ENCODE measurements at places on chromosomes 11 and 22. TPM values are rescaled to one million over a fixed set of nuclear protein-coding genes. Genes with fewer than 3 reads are reported as not detected.

Gene KCTD17
- total RNA-seq = 1.1 TPM

Gene PHOX2A
- not detected for total RNA-seq

Gene TRIM49
- not detected for total RNA-seq

Gene SLC35E4
- 6.6 TPM for total RNA-seq

DNA sequence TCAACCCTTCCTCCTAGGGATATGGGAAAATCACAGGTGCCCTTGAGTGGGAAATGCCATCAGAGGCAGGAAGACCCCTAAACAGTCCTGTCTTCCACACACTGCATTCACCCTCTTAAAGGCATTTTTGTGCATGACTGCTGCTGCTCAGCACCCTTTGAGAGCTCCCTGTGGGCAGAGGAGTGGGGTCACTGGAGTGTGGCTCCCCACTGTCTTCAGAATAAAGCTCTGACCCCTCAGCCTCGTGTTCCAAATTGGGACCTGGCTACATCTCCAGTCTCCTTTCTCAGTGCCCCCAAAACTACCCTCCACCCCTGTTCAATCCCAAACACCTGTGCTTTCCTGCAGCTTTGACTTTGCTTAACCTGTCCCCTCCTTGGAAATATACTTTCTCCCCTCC lies 46.6 kb downstream of the CHRDL2 start:
- H3K36me3 ChIP-seq = no peaks in the 10 kb centered on the region
- peaks cover 22% of the 10 kb centered on the region for H3K4me1 ChIP-seq
- no peak overlapping the region for H3K27ac ChIP-seq
- no peaks in the 10 kb centered on the region for H3K27me3 ChIP-seq

DNA sequence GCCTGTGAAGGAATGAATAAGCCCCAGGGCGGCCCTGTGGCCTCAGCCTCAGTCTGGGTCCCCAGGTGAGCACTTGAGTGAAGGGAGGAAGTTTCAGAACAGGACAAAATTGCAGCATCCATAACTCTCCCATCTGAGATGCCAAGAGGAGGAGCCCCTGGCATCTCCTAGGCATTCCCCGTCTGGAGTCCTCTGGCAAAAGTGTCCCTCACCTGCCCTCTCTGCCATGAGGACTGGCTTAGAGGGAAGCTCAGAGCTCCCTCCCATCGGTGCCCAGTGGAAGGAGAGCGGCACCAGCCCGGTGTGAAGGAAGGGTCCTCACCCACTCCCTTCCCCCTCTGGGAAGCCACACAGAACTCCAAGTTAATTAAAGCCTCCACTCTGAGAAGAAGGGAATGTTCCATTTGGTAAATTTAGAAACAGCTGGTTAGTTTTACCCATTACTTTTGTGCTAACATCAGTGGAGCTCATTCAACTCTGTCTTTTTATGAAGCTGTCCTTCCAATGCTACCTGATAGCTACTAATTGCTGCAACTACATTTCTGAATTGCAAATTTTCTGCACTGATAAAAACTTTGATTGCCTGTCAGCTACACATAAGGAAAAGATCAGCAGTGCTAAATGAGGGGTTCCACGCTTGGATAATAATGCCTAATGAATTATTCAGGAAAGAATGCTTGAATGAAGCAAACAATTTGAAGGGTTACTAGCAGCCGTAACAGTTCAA lies 123.3 kb upstream of the RCN1 start:
- H3K27ac ChIP-seq = no peak overlapping the region
- no peaks in the 10 kb centered on the region for H3K27me3 ChIP-seq
- no peak overlapping the region for H3K4me3 ChIP-seq
- H3K36me3 ChIP-seq = no peaks in the 10 kb centered on the region

GRCh38 chr11:105690467-105690866 lies 80.6 kb downstream of the GRIA4 start:
- H3K4me3 ChIP-seq = no peak overlapping the region
- no peak overlapping the region for H3K27ac ChIP-seq
- H3K36me3 ChIP-seq = no peaks in the 10 kb centered on the region
- no peaks in the 10 kb centered on the region for H3K27me3 ChIP-seq
- no peak for DNase-seq

DNA sequence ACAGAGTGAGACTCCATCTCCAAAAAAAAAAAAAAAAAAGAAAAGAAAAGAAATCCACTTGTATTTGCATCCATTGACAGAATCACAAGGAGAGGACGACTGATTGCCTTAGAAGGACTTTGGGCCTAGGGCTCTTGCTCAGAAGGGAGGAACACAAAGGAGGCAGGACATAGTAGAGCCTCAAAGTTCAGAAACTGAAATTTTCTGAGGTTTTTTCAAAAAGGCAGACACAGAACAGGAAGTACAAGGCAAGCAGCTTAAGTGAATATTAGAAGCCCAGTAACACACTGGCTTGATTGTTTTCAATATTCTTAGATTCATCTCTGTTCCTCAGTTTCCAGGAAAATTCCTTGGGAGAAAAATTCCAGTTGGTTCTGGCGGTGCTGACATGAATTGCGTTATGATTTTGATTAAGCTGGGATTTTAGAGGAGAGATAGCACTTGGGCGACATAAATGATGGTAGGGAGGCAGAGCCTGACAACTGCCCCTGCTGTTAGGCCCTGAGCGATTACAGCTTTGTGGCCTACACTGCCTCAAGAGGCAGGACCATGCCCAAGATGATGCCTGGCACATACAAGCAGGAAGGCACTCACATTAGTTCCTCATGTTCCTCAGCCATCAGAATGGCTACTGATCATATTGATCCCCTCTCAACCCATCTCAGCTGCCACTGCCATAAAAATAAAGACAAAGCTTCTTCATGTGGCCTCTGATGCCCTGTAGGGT lies 15.3 kb downstream of the CLPB start:
- no peak for DNase-seq
- peaks cover 9% of the 10 kb centered on the region for H3K4me1 ChIP-seq
- no peak overlapping the region for H3K27ac ChIP-seq
- no peak overlapping the region for H3K4me3 ChIP-seq
- H3K36me3 ChIP-seq = no peaks in the 10 kb centered on the region

DNA sequence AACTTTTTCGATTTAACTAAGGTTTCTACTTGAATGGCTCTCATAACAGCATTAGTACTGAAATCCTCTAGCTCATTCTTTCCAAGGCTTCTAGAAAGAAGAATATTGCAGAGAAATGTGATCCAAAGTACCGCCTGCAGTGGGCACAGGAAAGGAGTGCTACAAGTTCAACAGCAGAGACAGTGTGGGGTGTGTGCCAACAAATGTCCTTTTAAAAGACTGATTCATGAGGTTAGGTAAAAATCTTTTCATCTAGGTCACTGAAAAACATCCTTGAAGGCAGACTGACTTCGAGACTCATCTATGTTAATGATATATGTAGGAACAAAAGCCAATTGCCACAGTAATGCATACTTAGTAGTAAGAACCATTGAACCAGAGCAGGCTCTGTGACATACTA lies 349.1 kb upstream of the PITPNB start:
- no peak overlapping the region for H3K27ac ChIP-seq
- no peaks in the 10 kb centered on the region for H3K36me3 ChIP-seq
- H3K4me1 ChIP-seq = peaks cover 9% of the 10 kb centered on the region

GRCh38 chr11:83922953-83923352 lies 636.8 kb upstream of the CCDC90B start:
- H3K36me3 ChIP-seq = no peaks in the 10 kb centered on the region
- H3K4me3 ChIP-seq = no peak overlapping the region
- H3K27me3 ChIP-seq = no peaks in the 10 kb centered on the region
- no peak for DNase-seq
- no peaks in the 10 kb centered on the region for H3K4me1 ChIP-seq
- H3K27ac ChIP-seq = no peak overlapping the region

- H3K36me3 ChIP-seq = no peaks in the 10 kb centered on the region
- DNase-seq = no peak
- H3K4me3 ChIP-seq = no peak overlapping the region
- H3K4me1 ChIP-seq = no peaks in the 10 kb centered on the region
These were observed 103.5 kb downstream of the ARHGAP8 start for GRCh38 chr22:44855855-44856254.

All from esophagus squamous epithelium (tissue), 5 donors.